Suprapubic skin (tissue), 4 donors: ENCODE measurements at places on chromosomes 3 and 15.

- DNase-seq, result no peak
These were observed 28.1 kb downstream of the ZNF589 start for GRCh38 chr3:48268936-48269561.

GRCh38 chr15:65066635-65067316, 1.0 kb downstream of the RASL12 start:
- DNase-seq, result no peak

DNA sequence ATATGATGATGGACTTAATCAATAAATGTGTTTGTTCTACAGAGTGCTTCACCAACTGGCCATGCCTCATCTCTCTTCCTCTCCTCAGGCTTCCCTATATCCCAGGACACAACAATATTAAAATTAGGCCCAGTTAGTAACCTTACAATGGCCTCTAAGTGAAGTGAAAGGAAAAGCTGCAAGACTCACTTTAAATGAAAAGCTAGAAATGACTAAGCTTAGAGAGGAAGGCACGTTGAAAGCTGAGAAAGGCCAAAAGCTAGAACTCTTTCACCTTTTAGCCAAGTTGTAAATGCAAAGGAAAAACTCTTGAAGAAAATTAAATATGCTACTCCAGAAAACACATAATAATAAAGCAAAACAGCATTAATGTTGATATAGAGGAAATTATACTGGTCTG, 1010.3 kb downstream of the NAALADL2 start:
- no peak for DNase-seq

GRCh38 chr3:136270179-136270578, 20.0 kb downstream of the PCCB start:
- DNase-seq, result no peak

- no peak for DNase-seq
These were observed 1.0 kb downstream of the PAK2 start for GRCh38 chr3:196740481-196741248.

- no peak for DNase-seq
These were observed 187.1 kb downstream of the PDE8A start for GRCh38 chr15:85168642-85169173.
